Sigmoid colon (tissue), 7 donors: ENCODE measurements at places on chromosomes 3 and 15. TPM values are rescaled to one million over a fixed set of nuclear protein-coding genes. Genes with fewer than 3 reads are reported as not detected.

SLC12A1 gene
- polyA plus RNA-seq: 0.03 TPM

CSPG5 gene
- not detected for polyA plus RNA-seq

ZNF385D gene
- 0.55 TPM for polyA plus RNA-seq

- H3K36me3 ChIP-seq: no peaks in the 10 kb centered on the region
- no peak overlapping the region for H3K27ac ChIP-seq
- DNase-seq: peak; percentile 24
- H3K27me3 ChIP-seq: no peaks in the 10 kb centered on the region
- no peaks in the 10 kb centered on the region for H3K4me1 ChIP-seq
- H3K4me3 ChIP-seq: no peak overlapping the region
Observed at GRCh38 chr15:80265021-80265420, 13.0 kb upstream of the CTXND1 start.

GRCh38 chr15:52617026-52617425, 48.2 kb upstream of the ARPP19 start:
- H3K4me3 ChIP-seq: no peak overlapping the region
- no peak overlapping the region for H3K27ac ChIP-seq
- no peaks in the 10 kb centered on the region for H3K27me3 ChIP-seq
- H3K4me1 ChIP-seq: no peaks in the 10 kb centered on the region
- no peak for DNase-seq

GRCh38 chr3:39090922-39091321, 16.5 kb downstream of the GORASP1 start:
- H3K4me1 ChIP-seq: no peaks in the 10 kb centered on the region
- H3K27me3 ChIP-seq: no peaks in the 10 kb centered on the region
- no peak overlapping the region for H3K4me3 ChIP-seq
